ENCODE measurements at places on chromosomes 5 and 9.

- no peak overlapping the region for H3K4me3 ChIP-seq
- H3K4me1 ChIP-seq, result no peaks in the 10 kb centered on the region
- H3K27me3 ChIP-seq, result peaks cover 32% of the 10 kb centered on the region
- H3K36me3 ChIP-seq, result no peaks in the 10 kb centered on the region
- H3K27ac ChIP-seq, result no peak overlapping the region
These were observed 60.1 kb downstream of the GALNT12 start for GRCh38 chr9:98867429-98868168.

- no peaks in the 10 kb centered on the region for H3K36me3 ChIP-seq
- H3K4me1 ChIP-seq, result peaks cover 10% of the 10 kb centered on the region
- H3K27ac ChIP-seq, result no peak overlapping the region
- H3K27me3 ChIP-seq, result peaks cover 55% of the 10 kb centered on the region
- no peak overlapping the region for H3K4me3 ChIP-seq
These were observed 15.5 kb upstream of the SHB start for GRCh38 chr9:38084556-38084880.

- no peak overlapping the region for H3K27ac ChIP-seq
- no peaks in the 10 kb centered on the region for H3K27me3 ChIP-seq
- H3K36me3 ChIP-seq, result peaks cover 5% of the 10 kb centered on the region
- no peak for DNase-seq
- peaks cover 6% of the 10 kb centered on the region for H3K4me1 ChIP-seq
These were observed 17.5 kb downstream of the PTPA start for GRCh38 chr9:129128689-129129088.

- no peaks in the 10 kb centered on the region for H3K4me1 ChIP-seq
- H3K36me3 ChIP-seq, result no peaks in the 10 kb centered on the region
- no peak overlapping the region for H3K4me3 ChIP-seq
- peaks cover 28% of the 10 kb centered on the region for H3K27me3 ChIP-seq
These were observed 17.4 kb upstream of the OBP2B start for GRCh38 chr9:133226219-133227171.

DNA sequence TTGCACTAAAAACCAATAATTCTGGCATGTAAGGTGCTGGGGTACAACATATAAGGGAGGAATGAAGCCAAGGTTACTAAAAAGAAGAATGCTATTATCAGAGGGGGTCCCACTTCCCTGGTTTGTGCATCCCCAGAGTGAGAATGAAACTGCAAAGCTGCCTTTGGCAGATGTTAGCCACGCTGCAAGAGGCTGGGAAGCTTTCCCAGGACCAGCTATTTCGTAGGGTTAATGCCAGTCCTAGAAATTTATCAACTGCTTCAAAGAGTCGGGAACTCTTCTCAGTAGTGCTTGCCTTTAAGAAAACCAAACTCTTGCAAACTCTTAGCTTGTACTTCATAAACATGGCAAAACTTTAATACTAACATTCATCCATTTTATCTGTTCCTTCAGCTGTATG is 87.5 kb upstream of the NR5A1 start:
- DNase-seq, result no peak
- no peak overlapping the region for H3K4me3 ChIP-seq
- H3K27me3 ChIP-seq, result peaks cover 66% of the 10 kb centered on the region
- H3K4me1 ChIP-seq, result peaks cover 3% of the 10 kb centered on the region

- H3K36me3 ChIP-seq, result no peaks in the 10 kb centered on the region
- no peak overlapping the region for H3K4me3 ChIP-seq
- DNase-seq, result no peak
- peaks cover 16% of the 10 kb centered on the region for H3K27me3 ChIP-seq
- no peak overlapping the region for H3K27ac ChIP-seq
These were observed 136.5 kb upstream of the STK32A start for GRCh38 chr5:147098233-147098790.

- no peaks in the 10 kb centered on the region for H3K36me3 ChIP-seq
- H3K4me1 ChIP-seq, result no peaks in the 10 kb centered on the region
- H3K27ac ChIP-seq, result no peak overlapping the region
- H3K27me3 ChIP-seq, result peaks cover 17% of the 10 kb centered on the region
These were observed 41.3 kb upstream of the FOXE1 start for GRCh38 chr9:97811533-97812246.

GRCh38 chr9:123406016-123406415 is 50.0 kb downstream of the CRB2 start:
- DNase-seq, result no peak
- no peaks in the 10 kb centered on the region for H3K36me3 ChIP-seq
- H3K27ac ChIP-seq, result no peak overlapping the region
- H3K27me3 ChIP-seq, result no peaks in the 10 kb centered on the region

- H3K4me1 ChIP-seq, result no peaks in the 10 kb centered on the region
- no peaks in the 10 kb centered on the region for H3K36me3 ChIP-seq
- no peak overlapping the region for H3K27ac ChIP-seq
- DNase-seq, result no peak
- H3K27me3 ChIP-seq, result no peaks in the 10 kb centered on the region
These were observed 294.8 kb downstream of the ASTN2 start for GRCh38 chr9:117120061-117120460.

GRCh38 chr9:123336449-123336848 is 19.5 kb upstream of the CRB2 start:
- no peaks in the 10 kb centered on the region for H3K36me3 ChIP-seq
- peaks cover 28% of the 10 kb centered on the region for H3K4me1 ChIP-seq
- DNase-seq, result no peak
- H3K27me3 ChIP-seq, result no peaks in the 10 kb centered on the region
- H3K4me3 ChIP-seq, result no peak overlapping the region

GRCh38 chr9:127213859-127214258 is 50.7 kb upstream of the GARNL3 start:
- peaks cover 6% of the 10 kb centered on the region for H3K27me3 ChIP-seq
- H3K36me3 ChIP-seq, result no peaks in the 10 kb centered on the region
- peaks cover 9% of the 10 kb centered on the region for H3K4me1 ChIP-seq
- no peak for DNase-seq
- no peak overlapping the region for H3K27ac ChIP-seq
- H3K4me3 ChIP-seq, result no peak overlapping the region

DNA sequence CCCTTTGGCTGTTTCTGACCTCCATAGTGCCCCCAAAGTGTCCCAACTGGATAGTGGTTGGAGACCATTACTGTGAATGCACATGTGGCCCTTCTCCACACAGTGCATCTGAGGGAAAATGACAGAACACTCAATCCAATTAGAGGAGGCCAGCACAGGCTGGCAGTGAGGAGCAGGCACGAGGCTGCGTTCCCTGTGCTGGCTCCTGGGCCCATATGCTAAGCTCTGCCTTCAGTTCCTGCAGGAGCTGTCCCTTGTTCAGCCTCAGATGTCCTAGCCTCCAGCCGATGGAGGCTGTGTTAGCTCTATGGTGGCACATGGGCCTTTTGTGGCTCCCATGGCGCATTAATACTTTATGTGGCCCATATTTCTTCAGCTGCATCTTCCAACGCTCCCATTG is 35.8 kb downstream of the ALG2 start:
- peaks cover 30% of the 10 kb centered on the region for H3K27me3 ChIP-seq
- peaks cover 21% of the 10 kb centered on the region for H3K4me1 ChIP-seq
- H3K27ac ChIP-seq, result no peak overlapping the region
- no peak overlapping the region for H3K4me3 ChIP-seq
- no peak for DNase-seq

GRCh38 chr5:94431696-94432095 is 186.7 kb downstream of the KIAA0825 start:
- no peak overlapping the region for H3K4me3 ChIP-seq
- no peaks in the 10 kb centered on the region for H3K27me3 ChIP-seq
- no peaks in the 10 kb centered on the region for H3K36me3 ChIP-seq

DNA sequence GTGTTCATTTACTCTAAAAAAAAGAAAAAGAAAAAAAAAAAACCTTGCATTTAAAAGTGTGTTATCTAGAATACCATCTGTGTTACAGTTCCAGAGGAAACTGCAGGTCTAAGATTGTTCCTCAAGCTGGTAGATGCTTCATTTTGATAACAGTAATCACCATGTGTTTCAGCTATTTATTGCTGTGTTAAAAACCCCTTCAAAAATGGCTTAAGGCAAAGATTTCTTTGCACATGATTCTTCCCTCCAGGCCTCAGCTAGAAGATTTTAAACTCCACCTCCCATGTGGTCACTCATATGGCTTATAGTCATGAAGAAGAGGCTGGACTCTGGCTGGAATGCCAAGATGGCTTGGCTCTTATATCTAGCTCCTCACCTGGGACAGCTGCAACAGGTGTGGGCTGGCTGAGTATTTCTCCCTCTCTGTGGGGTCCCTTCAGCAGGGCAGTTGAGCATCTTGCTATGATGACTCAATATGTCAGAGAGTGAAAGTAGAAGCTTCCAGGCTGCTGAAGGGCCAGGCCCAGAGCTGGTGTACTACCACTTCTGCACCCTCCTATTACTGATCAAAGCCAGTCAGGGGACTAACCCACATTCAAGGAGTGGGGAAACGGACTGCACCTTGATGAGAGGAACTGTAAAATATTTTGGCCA is 920.4 kb upstream of the DMAC1 start:
- no peak for DNase-seq
- H3K36me3 ChIP-seq, result no peaks in the 10 kb centered on the region
- no peak overlapping the region for H3K4me3 ChIP-seq
- peaks cover 15% of the 10 kb centered on the region for H3K4me1 ChIP-seq

- H3K4me3 ChIP-seq, result no peak overlapping the region
- DNase-seq, result no peak
- no peaks in the 10 kb centered on the region for H3K4me1 ChIP-seq
- H3K36me3 ChIP-seq, result no peaks in the 10 kb centered on the region
These were observed 504.6 kb upstream of the BRINP1 start for GRCh38 chr9:119873877-119874276.

- DNase-seq, result no peak
- peaks cover 12% of the 10 kb centered on the region for H3K4me1 ChIP-seq
- peak overlapping the region; percentile 66 for H3K4me3 ChIP-seq
- peaks cover 15% of the 10 kb centered on the region for H3K27me3 ChIP-seq
These were observed 1.2 kb upstream of the TMOD1 start for GRCh38 chr9:97500263-97500662.

DNA sequence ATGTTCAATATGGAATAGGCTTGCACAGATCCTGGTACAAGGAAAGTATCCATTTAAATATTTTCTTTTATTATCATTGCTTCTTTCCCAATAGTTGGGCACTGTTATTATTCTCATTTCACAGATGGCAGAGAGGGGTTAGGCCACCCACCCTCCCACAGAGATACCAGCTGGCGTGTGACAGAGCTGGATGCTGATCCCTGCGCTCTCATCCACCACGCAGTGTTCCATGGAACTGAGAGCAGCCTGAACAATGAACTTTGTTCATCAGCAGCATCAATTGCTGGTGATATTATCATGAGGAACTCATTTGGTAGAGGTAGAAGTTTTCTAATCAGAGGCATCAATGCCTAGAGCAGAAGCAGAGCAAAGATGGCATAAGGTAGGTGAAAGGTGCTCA is 227.9 kb downstream of the ESM1 start:
- H3K36me3 ChIP-seq, result no peaks in the 10 kb centered on the region
- H3K27ac ChIP-seq, result no peak overlapping the region
- DNase-seq, result no peak
- H3K4me3 ChIP-seq, result no peak overlapping the region

- H3K4me3 ChIP-seq, result no peak overlapping the region
- no peak for DNase-seq
- peaks cover 3% of the 10 kb centered on the region for H3K4me1 ChIP-seq
- H3K36me3 ChIP-seq, result no peaks in the 10 kb centered on the region
- H3K27me3 ChIP-seq, result peaks cover 19% of the 10 kb centered on the region
These were observed 423.8 kb downstream of the SPOCK1 start for GRCh38 chr5:137075163-137075970.

DNA sequence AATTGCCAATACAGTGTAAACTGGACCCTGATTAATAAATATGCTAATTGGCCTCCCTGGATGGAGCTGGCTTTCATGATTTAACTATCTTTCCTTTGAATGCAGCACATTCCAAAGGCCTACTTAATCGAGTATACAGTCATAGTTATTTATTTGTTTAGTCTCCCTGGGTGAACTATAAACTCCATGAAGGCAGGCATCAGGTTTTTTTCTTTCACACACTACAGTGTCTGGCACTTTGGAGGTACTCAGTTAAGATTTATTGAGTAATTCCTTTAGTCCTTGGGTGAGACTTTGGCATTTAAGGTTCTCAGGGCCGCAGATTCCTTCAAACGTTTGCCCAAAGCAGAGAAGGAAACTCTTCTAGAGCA is 20.5 kb downstream of the RUSC2 start:
- peaks cover 7% of the 10 kb centered on the region for H3K36me3 ChIP-seq
- no peak overlapping the region for H3K27ac ChIP-seq
- H3K4me3 ChIP-seq, result no peak overlapping the region
- H3K4me1 ChIP-seq, result peaks cover 5% of the 10 kb centered on the region
- peaks cover 33% of the 10 kb centered on the region for H3K27me3 ChIP-seq

- peaks cover 4% of the 10 kb centered on the region for H3K4me1 ChIP-seq
- no peak overlapping the region for H3K4me3 ChIP-seq
- no peak overlapping the region for H3K27ac ChIP-seq
- H3K27me3 ChIP-seq, result no peaks in the 10 kb centered on the region
- H3K36me3 ChIP-seq, result peaks cover 3% of the 10 kb centered on the region
- no peak for DNase-seq
These were observed 13.8 kb downstream of the ACO1 start for GRCh38 chr9:32398207-32398606.

- no peak overlapping the region for H3K27ac ChIP-seq
- H3K36me3 ChIP-seq, result peaks cover 3% of the 10 kb centered on the region
- H3K4me3 ChIP-seq, result no peak overlapping the region
- H3K27me3 ChIP-seq, result peaks cover 2% of the 10 kb centered on the region
- DNase-seq, result no peak
These were observed 7.6 kb downstream of the IFNB1 start for GRCh38 chr9:21070171-21070571.

DNA sequence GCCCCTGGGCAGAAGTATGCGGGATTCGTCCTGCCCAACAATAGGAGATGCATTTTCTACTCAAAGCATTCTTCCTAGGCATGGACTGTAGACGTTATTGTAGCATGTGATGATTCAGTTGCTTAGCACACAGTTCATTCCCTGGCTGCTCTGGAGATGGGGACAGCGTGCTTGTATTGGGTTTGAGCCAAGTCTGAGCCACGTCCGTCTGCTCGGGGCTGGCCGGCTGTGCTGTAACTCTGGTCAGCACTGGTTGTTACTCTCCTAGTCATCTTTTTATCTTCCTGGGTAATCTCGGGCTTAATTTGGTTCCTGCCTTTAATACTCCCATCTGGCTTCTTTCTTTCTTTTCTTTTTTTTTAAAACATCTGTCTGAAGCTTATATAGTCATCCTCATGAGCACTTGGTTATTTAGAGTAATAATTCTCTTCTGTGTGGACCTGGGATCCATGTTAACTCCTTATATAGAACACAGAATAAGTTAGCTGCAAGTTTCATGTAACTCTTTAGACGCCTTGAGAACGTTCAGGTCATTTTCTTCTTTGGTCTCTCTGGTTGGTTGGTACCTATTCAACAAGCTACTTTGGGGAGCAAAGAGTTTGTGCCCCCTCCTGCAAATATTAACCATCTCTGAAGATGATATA is 118.8 kb upstream of the RPS23 start:
- no peak for DNase-seq
- peak overlapping the region; percentile 3 for H3K27ac ChIP-seq
- H3K27me3 ChIP-seq, result no peaks in the 10 kb centered on the region
- H3K4me1 ChIP-seq, result peaks cover 2% of the 10 kb centered on the region
- H3K36me3 ChIP-seq, result no peaks in the 10 kb centered on the region

GRCh38 chr5:179841621-179842020 is 17.0 kb downstream of the MRNIP start:
- peak overlapping the region; percentile 55 for H3K4me3 ChIP-seq
- peaks cover 2% of the 10 kb centered on the region for H3K36me3 ChIP-seq
- no peak for DNase-seq
- no peaks in the 10 kb centered on the region for H3K27me3 ChIP-seq

All from T-helper 17 cell (primary cell).